Fibroblast of pulmonary artery (primary cell): ENCODE measurements at places on chromosomes 6 and 20.

DNA sequence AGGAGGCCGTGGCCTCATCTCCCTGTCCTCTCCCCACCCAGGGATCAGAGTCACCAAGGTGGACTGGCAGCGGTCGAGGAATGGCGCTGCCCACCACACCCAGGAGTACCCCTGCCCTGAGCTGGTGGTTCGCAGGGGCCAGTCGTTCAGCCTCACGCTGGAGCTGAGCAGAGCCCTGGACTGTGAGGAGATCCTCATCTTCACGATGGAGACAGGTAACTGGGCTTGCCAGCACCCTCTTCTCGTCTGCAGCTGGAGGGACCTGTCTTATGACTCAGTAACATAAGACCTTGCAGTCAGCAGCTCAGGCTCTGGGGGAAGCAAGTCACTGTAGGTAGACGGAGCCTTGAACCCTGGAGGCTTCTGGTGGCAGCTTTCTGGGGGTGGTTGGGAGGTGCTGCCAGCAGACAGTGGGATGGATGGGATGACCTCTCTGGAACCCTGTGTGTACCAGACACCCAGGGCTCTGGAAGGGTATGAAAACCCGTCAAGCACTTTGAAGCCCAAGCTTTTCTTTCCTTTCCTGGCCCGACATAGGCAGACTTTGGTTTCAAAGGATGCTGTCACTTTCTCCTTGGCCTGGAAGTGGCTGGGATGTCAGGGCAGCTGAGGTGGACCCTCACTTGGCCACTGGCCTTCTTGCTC is 13.8 kb downstream of the TGM6 start:
- no peak for DNase-seq

GRCh38 chr6:7332090-7332745 is 19.2 kb upstream of the SSR1 start:
- DNase-seq: no peak

- no peak for DNase-seq
Measured at GRCh38 chr6:139643986-139644385, 269.5 kb upstream of the CITED2 start.

DNA sequence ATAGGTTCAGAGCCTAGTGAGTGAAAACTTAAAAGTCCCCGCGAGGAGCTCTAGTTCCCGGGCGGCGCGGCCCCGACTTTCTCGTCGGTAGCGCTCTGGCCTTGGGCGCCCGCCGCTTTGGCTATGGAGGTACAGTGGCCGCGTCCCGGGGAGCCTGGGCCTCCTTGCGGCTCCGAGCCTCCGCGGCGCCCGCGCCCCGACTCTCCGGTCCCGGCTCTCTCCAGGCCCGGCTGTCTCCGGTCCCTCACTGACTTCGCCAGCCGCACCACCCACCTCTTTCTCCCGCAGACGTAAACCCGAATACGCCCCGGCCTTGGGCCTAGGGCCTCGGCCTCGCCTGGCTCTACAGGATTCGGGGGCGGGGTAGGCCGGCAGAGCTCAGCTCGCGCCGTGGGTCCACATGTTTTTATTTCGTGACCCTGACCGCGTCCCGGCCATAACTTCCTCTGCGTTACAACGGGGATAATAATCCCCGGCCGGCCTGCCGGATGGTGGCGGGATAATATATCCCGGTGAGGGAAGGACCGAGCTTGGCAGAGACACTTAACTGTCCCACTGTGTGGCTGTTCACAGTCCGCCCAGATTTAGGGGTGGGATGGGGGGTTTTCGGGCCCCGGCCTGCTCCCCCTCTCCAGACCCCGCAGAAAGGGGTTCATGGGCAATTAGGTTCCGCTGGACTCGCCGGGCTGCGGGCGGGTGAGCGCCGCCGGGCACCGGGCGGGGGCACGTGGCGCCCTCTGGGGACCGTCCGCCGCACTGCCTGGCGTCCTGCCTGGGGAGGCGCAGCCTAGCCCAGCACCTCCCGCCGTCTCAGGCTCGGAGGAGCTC is 10.0 kb upstream of the TBX18 start:
- DNase-seq: peak; percentile 79

DNA sequence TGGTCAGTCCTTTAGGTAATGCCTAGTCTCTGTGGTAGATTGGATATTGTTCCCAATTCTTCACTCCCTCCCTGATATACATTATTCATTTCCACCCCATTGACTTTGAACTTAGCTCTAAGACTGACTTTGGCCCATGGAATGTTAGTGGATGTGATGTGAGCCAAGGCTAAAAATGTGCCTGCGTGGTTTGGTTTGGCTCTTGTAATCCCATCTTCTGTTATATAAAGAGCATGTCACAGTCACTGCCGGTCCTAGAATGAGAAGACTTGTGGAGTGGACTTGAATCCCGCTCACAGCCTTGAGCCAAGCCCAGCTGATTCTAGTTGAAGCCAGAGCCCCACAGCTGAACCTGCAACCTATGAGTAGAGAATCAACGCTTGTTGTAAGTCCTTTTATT is 23.6 kb upstream of the DNAAF9 start:
- DNase-seq: no peak

DNA sequence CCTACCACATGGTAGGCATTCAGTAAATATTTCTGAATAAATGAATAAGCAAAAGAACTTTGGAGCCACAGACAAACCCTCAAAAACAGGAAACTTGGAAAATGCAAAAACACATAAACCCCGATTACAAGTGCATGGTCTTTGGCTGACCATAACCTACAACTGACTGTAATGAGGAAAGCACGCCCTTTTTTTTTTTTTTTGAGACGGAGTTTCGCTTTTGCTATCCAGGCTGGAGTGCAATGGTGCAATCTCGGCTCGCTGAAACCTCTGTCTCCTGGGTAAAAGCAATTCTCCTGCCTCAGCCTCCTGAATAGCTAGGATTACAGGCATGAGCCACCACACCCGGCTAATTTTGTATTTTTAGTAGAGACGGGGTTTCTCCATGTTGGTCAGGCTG is 11.9 kb upstream of the LATS1 start:
- no peak for DNase-seq

DNA sequence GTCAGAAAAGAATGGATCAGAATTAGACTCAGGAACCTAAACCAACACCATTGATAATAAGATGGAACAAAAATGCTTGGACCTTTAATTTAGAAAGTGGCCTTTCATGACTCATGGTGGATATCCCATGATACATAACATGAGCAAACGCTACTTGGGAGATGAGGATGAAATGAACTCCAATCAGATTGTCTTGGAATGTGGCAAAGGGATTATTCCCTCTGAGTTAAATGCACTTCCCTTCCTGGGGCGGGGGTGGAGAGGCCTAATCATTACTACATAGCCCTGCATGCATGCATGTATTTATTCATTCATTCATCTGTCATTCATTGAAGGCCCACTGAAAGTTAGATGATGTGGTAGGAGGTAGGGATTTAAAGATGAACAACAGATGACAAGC is 174.0 kb downstream of the AIG1 start:
- DNase-seq: no peak

DNA sequence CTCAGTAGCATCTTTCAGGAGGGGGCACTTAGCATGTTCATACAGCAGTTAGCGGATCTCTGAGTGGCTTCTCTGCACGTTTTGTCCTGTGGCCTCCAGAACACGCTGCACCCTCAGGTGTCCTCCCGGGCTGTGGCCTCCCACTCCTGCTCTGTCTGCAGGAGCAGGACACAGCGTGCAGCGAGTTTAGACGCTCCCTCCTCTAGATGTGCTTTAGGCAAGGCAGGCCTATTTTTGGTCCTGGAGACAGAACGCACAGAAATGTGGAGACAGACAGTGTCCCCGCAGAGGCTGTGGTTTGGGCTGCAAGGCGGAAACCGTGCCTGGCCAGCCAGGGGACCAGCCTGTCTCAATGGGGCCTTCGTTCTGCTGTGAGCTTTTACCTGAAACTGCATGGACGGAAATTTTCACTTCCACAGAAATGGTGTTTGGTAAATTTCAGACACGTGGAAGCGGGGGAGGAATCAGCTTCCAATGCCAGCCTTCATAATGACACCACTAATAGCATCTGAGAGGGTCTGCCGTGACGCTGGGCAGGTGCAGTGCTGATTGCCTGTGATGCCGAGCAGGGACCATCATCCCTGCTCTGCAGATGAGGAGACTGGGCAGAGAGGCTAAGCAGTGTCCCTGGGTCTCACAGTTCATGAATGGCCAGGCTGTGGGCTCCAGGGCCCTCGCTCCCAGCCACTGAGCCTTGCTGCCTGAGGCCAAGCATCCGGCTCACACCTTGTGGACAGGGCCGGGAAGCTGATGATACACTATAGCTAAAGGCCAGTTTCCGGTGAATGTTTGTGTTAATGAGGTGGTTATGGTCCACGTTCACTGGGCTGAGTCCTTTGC is 120.9 kb downstream of the SYCP2 start:
- DNase-seq: no peak

DNA sequence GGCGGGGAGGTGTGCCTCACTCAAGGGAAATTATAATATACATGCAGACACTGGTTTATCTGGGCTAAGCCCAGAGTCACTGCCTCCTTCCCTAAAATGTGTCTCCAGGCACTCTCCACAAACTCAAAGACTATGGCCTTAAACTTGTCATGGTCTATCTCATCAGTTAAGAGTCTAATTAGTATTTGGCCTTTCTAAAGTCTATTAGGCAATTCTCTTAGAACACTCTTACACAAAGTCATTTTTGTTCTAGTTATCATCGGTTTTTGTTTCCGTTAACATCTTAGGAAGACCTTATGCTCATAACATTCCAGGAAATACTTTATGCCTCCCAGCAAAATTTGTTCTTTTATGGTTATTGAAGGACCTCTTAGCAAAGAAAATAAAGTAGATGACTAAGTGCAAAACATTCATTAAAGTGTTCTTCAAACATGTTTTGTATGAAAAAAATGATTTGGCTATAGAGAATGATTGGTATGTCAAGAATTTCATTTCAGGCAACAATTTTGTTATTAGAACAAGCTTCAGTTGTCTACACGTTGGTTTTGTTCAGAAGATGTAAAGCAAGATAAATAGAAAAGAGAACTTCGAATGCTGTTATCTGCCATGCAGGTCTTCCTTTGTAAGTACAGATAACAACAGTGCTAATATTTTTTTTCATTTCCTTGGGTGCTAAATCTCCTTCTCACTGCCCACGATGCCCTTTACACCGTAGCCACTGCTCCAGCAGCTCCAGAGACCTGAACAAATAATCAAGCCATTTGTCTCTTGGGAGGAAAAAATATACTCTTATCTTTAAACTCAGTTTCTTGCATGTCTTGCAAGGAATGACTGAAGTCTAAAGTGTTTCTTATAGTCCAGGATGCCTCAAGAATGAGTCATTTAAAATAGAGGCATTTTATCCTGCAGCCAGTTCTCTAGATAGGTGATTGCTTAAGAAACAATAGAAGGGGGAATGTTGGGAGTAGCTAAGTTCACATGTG is 170.4 kb downstream of the HTR1B start:
- DNase-seq: peak; percentile 91

DNA sequence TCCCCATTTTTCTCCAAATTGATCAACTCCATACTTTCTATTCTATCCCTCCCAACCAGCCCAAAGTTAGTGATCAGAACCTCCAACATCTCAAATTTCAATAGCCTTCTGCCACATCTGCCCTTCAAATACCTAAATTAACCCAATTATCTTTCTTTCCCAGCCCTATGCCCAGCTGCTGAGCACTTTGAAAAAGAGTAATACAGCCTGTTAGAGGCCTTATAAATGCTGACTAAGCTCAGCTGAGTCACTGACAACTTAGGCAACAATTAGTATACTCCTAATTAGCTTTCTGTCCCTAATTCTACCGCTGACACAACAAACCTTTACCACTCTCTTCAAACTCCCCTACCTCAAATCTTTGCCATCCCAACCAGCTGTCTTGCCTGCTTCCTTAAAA is 23.5 kb downstream of the RUNX2 start:
- no peak for DNase-seq

- peak; percentile 4 for DNase-seq
Measured at GRCh38 chr6:40796260-40797221, 209.4 kb upstream of the LRFN2 start.

DNA sequence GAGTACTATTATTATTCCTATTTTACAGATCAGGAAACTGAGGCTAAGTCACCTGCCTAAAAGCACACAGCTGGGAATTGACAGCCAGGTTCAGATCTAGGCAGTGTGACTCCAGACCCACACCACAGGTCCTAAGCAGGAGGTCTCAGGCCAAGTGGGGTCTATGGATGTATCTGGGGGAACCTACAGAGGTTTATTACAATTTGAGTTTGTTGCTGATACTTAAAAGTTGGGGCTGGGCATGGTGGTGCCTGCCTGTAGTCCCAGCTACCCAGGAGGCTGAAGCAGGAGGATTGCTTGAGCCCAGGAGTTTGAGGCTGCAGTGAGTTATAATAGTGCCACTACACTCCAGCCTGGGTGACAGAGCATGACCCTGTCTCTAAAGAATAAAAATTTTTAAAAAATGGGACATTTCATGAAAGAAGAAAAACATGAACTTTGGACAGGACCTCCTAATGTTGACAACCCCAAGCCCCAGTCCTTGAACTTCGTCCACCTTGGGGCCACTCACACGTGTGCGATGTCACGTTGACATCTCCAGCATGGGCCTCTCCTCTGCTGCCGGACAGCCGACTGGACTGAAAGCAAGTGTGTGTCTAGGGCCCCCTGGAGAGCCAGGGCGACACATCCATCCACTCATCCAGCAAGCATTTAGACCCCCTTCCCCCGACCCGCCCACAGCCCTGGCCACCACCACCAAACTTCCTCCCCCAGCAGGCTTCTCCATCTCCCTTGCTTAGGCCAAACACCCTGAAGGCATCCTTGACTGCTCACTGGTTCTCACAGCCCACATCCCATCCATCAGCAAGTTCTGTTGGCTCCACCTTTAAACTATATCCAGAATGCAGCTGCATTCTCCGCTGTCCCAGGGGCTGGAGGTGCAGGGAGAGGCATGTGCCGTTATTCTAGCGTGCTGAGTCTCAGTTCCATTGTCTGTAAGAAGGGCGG is 40.0 kb downstream of the NOL4L start:
- DNase-seq: no peak

DNA sequence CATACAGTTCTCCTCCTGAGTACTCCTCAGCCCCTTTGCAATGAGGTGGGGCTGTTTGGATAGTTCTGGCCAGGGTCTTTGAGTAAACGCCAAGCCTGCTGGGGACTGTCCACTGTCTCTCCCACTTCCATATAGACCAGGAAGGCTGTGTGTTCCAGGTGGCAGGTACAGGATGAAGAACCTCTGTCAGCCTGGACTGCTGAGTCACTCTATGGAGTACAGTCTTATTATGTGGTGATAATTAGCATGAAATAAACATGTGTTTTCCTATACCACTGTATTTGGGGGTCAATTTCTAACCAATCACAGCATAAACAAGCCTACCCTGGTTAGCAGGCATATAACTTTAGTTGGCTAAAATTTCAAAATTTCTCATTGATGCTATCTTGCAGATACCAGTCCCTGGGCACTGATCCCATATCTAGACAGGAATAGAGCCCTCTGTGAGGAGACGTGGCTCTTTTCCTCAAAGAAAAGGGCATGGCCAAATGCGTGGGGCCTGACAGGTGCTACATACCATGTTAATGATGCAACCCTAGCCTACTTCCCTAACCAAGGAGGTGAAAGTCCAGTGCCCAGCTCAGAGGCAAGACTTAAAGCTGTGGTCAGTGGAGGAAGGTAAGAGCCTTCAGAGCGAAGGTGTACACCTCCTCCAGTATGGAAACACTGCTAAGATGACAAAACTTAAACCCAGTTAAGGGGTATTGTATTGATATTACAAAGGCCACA is 4.5 kb upstream of the ALDH8A1 start:
- DNase-seq: no peak
